Stimulated activated CD8-positive, alpha-beta memory T cell treated with anti-CD3 and anti-CD28 coated beads, Interleukin-7, amount 100 ng/mL, for 48 hours (primary cell): ENCODE measurements at places on chromosomes 11 and 22.

DNA sequence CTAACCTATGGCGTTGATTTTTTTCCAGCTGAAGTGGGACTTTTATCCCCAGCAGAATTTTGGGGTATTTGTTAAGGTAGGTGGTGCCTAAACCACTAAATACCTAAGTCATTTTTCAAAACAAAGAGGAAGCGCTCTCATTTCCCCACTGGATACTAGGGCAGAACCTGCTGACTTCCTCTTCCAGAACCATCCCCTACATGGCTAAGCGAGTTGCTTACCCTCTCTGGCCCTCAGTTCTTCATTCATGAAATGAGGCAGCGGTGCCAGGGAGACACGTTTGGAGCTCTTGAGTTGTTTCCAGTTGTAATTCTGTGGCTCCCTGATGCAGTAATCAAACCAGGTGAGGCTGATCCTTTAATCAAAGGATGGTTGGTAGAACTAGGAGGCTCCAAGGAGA is 10.0 kb upstream of the MTMR3 start:
- DNase-seq = no peak

- no peak for DNase-seq
Observed at GRCh38 chr11:104051778-104052177, 15.3 kb downstream of the DDI1 start.

DNA sequence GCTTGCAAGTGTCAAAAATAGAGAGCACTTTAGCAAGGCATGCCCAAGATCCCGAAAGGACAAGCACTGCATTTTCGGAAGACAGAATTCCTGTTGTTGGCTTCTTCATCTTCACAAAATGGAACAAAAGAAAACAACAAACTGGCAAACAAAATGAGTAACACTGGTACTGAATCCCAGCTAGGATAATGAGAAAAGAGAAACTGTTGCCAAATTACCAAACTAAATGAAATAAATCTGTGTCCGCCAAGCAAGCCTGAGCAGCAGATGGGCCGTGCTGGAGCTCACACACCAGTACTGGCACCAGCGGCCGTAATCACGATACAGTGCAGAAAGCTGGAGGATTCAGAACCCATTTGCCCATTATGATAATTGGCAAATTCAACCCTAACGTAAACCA is 30.6 kb downstream of the TUB start:
- DNase-seq = no peak

DNA sequence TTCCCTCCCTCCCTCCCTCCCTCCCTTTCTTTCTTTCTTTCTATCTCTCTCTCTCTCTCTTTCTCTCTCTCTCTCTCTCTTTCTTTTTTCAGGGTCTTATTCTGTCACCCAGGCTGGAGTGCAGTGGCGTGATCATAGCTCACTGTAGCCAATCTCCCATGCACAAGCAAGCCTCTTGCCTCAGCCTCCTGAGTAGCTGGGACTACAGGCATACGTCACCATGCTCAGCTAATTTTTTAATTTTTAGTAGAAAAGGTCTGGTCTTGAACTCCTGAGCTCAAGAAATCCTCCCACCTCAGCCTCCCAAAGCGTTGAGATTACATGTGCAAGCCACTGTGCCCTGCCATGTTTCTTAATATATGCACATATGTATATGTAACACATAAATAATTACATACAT is 19.0 kb downstream of the TSKU start:
- no peak for DNase-seq

DNA sequence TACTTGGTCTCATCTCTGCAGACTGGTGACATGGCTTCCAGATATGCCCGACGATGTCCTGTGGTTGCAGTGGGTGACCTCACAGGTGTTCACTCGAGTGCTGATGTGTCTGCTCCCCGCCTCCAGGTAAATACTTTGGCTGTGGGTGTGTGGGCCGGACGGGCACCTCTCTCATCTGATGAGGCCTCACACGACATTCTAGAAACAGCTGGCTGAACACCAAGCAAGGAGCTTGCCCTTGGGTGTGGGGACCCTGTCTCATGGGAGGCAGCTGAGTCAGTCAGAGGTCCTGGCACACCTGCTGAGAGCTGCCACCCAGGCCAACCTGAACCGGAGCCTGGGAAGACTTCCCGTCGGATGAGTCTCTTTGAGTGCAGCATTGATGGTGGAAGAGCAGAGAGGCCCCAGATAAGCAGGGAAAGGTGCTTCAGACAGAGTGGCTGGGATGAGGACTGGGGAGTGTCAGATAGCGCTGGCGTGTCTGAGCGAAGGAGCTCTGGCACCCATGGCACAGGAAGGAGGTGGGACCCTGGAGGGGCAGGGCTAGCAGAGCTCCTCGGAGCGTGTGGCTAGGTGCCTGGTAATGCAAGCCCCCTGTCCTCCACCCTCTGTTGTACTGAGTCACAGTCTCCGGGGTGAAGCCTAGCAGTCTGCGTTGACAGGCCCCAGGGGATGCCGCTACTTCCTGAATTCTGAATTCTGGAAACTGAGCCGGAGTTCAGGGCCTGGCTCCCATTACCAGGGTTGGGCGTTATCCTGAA is 10.4 kb upstream of the SAMM50 start:
- no peak for DNase-seq

- DNase-seq = no peak
Observed at GRCh38 chr22:36756031-36756430, 19.9 kb downstream of the IFT27 start.

GRCh38 chr11:67584205-67584880 is 731 bp downstream of the GSTP1 start:
- DNase-seq = no peak

GRCh38 chr11:88626216-88626615 is 288.7 kb upstream of the CTSC start:
- no peak for DNase-seq

DNA sequence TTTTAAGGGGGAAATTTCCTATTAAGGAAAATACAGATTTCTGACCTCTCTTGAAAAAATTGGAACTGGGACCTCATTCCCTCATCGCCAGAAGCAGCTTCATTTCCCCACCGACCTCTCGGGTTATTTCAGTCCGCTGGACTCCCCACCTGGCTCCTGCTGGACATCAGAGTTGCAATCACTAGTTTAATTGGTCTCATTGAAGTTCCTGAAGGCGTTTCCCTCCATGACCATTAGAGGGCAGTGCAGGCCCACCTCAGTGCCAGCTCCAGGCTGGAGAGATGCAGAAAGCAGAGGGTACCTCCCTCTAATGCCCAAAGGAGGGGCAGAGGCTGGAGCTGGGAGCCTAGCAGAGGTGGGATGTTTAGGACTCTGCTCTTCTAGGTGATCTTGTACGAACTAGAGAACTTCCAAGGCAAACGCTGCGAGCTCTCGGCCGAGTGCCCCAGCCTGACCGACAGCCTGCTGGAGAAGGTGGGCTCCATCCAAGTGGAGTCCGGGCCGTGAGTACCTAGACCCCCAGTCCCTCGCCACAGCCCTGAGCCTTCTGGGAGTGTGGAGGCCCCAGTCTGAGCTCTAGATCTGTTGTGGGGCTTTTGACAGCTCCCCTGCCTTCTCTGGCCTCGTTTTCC is 2.7 kb downstream of the CRYBB3 start:
- DNase-seq = peak; percentile 6

- DNase-seq = no peak
Observed at GRCh38 chr11:66569076-66569475, 670 bp upstream of the CTSF start.

GRCh38 chr11:17683377-17684161 is 35.8 kb upstream of the MYOD1 start:
- DNase-seq = no peak

DNA sequence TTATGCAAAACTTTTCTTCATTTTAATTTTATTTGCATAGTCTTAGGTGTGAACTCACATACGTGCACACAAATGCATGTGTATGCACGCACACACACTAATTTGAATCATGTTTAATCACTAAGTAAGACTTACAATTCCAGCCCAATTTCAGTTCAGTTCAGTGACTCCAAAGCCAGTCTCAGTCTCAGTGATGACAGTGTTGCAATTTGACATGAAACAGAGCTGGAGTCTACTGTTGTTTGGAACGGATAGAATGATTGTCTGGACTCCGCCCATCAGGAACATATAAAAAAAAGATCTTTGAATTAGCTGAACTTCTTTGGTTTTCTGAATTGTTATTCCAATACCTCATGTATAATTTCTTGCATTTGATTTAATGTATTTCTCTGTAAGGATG is 14.9 kb upstream of the OR51S1 start:
- DNase-seq = no peak

DNA sequence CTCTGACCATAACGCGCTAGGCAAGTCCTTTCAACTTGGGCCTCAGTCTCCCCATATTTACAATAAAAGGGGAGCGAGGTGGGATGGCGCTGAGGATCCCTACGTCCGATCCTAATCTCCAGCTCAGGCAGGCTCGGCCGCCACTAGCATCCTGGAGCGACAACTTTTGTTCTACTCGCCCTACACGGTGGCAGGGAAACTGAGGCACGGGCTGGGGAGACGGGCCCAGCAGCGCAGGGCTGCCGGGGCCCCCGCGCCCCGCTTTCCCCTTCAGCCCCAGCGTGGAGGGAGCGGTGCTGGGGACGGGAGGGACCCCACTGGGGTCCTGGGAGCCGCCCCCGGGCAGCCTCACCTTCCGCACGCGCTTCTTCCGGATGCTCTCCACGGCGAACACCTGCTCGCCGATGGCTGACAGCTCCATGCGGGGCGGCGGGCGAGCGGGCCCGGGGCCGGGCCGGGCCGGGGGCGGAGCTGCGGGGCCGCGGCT is 413 bp downstream of the CBX7 start:
- no peak for DNase-seq

DNA sequence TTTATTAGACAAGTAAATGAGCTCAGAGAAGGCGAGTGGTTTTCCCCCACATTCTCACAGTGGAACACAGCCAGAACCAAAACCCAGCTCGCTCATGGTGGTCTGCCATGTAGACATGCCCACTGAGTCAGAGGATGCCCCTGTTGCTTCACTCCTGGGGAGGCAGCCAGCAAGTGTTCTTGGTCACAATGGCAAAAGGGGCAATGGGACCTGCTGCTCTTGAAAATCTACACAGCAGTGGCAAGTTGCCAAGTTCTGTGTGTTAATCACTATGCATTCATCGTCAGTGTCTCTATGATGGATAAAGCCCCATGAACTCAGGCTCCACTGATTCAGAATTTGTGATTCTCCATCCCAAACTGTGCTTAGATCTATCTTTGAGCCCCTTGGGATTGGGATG is 64.7 kb upstream of the TBCEL start:
- DNase-seq = no peak

DNA sequence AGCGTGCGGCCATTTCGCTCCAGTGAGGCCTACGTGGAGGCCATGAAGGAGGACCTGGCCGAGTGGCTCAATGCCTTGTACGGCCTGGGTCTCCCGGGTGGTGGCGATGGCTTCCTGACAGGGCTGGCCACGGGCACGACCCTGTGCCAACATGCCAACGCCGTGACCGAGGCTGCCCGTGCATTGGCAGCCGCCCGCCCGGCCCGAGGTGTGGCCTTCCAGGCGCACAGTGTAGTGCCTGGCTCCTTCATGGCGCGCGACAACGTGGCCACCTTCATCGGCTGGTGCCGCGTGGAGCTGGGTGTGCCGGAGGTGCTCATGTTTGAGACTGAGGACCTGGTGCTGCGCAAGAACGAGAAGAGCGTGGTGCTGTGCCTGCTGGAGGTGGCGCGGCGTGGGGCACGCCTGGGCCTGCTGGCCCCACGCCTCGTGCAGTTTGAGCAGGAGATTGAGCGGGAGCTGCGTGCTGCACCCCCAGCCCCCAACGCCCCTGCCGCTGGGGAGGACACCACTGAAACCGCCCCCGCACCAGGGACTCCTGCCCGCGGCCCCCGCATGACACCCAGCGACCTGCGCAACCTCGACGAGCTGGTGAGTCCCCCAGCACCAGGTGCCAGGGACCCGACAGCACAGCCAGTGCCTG is 1.8 kb downstream of the GAS2L1 start:
- no peak for DNase-seq

- DNase-seq = no peak
Observed at GRCh38 chr11:130653838-130654636, 205.6 kb downstream of the ADAMTS15 start.

GRCh38 chr11:69652999-69653398 is 12.0 kb downstream of the CCND1 start:
- DNase-seq = no peak

- no peak for DNase-seq
Observed at GRCh38 chr11:33936725-33937604, 45.1 kb upstream of the LMO2 start.

DNA sequence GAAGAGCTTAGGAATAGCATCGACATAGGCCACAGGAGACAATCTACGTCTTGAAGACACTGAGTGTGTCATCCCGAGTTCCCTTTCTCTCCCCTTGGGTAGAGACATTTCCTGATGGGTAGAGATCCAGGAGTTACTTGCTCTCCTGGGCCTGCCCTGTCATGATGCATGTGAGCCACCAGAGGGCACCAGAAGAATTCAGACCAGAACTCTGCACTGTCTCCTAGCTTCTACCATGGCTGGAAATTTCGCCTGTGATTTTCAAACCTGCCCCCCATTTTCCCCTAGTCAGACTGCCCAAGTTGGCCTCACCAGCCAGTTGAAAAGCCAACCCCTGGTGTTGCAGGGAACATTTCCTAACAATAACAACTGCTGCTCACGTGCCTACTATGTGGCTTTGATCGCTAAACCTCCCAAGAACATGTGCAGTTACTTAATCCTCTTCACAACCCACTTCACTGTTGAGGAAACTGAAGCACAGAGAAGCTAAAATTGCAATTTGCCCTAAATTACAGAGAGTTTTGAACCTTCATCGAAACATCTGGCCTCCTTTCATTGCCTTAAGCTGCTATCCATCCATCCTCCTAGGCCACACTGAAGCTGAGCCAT is 47.2 kb downstream of the C11orf58 start:
- DNase-seq = no peak

DNA sequence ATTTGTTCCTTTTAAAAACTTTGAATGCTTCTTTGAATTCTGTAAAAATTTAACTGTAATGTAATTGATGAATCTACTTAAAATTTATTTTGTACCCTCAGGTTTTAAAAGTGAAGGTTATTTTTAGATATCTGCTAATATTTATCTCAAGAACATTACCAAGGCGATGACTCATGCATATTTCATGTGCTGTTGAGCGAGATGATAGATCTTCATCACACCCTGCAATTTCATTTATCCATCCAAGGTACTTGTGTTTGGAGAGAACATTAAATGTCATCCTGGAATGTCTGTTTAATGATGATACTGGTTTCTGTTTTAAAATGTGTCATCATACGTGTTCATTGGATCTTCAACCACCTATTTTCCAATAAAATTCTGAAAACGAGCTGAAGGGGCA is 6.7 kb upstream of the OOSP4A start:
- DNase-seq = no peak

GRCh38 chr22:26479043-26479791 is 4.4 kb downstream of the HPS4 start:
- no peak for DNase-seq

GRCh38 chr11:122422682-122423081 is 232.8 kb upstream of the UBASH3B start:
- DNase-seq = no peak

GRCh38 chr11:76361776-76362175 is 19.2 kb downstream of the THAP12 start:
- DNase-seq = no peak

DNA sequence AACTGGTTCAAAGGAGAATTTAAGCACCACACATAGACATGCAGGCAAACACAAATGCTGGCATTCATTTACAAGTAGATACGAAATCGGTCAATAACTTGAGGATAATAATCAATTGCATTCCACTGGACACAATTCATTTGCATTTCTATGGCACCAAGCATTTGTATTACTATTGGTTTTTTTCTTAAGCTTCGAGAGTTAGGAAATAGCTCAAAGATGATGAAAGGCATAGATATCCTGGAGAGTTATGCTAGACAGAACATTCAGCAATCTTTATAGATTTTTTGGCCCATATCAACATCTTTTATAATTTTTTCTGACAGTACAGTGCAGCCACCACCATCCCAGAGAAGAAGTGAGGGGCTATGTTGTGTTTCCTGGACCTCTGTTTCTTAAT is 544.4 kb downstream of the MIAT start:
- DNase-seq = no peak
